ENCODE measurements at places on chromosomes 13 and 19.

- no peak for DNase-seq
These were observed 9.9 kb downstream of the FRY start for GRCh38 chr13:32041429-32041828.

- no peak for DNase-seq
These were observed 121.0 kb upstream of the SLC7A1 start for GRCh38 chr13:29716493-29716892.

DNA sequence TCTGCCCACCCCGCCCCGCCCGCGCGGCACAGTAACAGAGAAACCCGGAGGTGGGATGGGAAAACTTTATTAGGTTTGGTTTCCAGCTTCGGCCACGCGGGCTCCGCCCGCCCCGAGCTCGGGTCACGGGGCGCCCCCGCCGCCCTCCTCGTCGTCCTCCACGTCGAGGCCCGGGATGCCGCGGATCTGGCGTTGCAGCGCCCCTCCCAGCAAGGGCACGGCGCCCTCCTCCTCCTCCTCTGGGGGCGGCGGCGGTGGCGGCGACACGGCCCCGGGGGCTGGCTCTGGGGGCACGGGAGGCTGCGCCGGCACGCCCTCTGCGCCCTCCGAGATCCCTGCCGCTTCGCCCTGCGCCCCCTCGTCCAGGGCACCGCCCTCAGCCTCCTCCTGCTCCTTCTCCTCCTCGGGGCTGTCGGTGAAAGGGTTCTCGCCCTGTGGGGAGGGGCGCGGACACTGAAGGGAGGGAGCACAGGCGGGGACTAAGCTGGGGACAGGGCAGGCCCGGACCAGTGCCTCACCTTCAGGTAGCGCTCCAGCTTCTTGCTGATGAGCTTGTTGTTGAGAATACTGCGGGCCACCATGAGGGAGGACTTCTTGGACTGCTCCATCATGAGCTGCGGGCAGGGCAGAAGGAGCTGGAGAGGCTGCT lies 536 bp upstream of the AKAP8 start:
- DNase-seq, result no peak

DNA sequence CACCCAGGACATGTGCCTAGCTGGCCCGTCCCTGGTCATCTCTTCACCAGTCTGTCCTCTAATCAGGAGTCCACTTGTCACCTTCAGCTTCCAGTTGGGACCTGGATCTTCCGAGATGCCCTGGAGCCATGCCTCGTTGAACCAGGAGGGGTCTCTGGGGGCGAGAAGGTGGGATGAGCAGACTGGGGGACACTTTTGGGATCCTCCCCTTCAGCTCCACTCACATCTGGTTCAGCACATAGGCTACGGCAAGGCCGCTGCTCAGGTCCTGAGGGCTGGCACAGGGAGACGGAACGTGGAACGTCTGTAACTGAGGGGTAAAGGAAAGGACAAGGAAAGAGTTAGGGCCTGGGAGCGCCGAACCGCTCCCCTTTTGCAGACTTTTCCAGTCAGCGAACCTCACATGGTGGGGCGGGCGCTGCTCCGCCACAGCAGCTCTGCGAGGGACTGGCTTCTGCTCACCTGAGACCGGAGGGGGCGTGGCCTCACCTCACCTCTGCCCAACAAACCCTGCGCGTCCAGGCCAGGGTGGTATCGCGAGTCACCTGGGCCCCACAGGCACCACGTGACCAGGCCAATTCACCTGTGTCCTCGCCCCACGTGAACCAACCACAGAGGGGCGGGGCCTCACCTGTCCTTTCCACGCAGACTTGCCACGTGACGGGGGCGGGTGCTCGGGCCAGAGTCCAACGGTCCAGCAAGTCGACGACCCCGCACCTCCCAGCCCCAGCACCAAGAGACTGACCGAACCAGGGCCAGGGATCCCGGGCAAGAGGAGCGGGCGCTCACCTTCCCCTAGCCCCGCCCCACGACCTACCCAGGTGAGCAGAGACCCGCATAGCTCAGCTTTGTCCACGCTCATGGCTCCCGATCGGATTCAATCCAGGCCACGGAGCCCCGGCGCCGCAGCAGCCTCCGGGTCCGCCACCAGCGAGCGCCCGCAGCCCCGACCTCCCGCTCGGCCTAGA lies at the start of gene HOOK2:
Gene HOOK2, minus strand, starts transcription at position 965 of the 968 bp plus-strand sequence. Its CDS starts 103 bp downstream, at position 862.
- DNase-seq, result no peak

GRCh38 chr13:59680429-59681024 lies 483.2 kb downstream of the DIAPH3 start:
- no peak for DNase-seq

GRCh38 chr19:37095859-37096258 lies 17.6 kb downstream of the ZNF420 start:
- DNase-seq, result no peak

- DNase-seq, result no peak
These were observed 36.8 kb downstream of the MIPEP start for GRCh38 chr13:23852351-23852750.

- no peak for DNase-seq
These were observed 3.4 kb upstream of the GIPR start for GRCh38 chr19:45664575-45664974.

DNA sequence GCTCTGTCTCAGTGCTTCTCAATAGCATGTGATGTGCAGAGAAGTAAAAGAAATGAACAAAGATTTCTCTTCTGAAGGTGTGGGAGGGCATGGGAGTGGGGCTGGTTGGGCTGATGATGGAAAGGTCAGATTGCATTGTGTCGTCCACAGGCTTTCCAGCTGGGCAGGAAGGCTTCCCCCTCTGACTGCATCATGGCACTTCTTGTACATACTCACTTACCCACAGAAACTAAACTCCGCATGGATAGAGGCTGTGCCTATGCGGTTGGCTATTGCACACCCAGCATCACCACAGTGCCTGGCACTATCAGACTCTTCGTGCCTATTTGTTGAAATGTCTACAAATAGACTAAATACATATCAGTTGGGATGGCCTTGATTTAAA lies 24.4 kb upstream of the TNFSF11 start:
- no peak for DNase-seq
